ENCODE measurements at places on chromosomes 6 and 20. TPM values are rescaled to one million over a fixed set of nuclear protein-coding genes. Genes with fewer than 3 reads are reported as not detected.

Gene SPATS1
- not detected for total RNA-seq

Gene TUBB2B
- 4.1 TPM for total RNA-seq

Gene GJA1
- total RNA-seq: 162 TPM

Gene ACTL10
- 1.2 TPM for total RNA-seq

Gene FNDC11
- total RNA-seq: 0.23 TPM

Gene KCNK16
- total RNA-seq: not detected

Gene CALHM5
- total RNA-seq: 2.3 TPM

Gene TMEM217
- total RNA-seq: 2.1 TPM

Gene TGM6
- total RNA-seq: not detected

Gene SH3BGRL2
- total RNA-seq: 22.0 TPM

Gene ZNF334
- 6.2 TPM for total RNA-seq

Gene SFTA2
- 384 TPM for total RNA-seq

DNA sequence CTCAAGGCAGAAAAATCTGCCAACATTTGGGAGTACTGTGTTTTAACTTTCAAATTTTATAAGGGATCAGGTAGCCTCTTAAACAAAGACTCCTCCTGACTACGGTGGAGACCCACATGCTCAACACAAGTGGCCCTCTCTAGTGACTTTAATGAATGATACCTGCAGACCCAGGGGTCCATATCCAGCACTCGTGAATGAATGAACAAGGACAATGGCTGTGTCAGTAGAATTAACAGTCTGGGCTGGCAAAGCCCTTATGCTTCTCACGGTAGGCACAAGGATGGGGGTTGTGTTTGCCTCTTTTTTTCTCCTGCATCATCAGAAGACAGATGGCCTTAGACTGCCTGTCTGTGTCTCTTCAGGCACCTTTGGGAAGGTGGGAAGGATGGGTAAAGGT lies 112.6 kb upstream of the TRAF3IP2 start:
- DNase-seq: no peak

DNA sequence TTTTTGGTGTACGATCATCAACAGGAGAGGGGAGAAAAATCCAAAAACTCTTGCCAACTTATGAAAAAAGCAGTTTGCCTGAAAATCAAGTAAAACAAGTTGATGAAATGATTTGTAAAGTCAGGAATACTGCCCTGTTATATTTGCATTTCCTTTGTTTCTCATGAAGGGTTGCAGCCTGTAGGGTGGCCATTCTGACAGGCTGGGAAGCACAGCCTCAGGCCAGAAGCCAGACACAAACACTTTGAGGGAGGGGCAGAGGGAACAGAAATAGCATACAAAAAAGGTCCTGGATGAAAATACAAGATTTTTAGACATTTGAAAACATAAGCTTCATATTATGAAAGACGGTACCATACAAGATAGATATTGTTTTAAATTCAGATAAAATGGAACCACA lies 109.8 kb downstream of the DTNBP1 start:
- no peak for DNase-seq

DNA sequence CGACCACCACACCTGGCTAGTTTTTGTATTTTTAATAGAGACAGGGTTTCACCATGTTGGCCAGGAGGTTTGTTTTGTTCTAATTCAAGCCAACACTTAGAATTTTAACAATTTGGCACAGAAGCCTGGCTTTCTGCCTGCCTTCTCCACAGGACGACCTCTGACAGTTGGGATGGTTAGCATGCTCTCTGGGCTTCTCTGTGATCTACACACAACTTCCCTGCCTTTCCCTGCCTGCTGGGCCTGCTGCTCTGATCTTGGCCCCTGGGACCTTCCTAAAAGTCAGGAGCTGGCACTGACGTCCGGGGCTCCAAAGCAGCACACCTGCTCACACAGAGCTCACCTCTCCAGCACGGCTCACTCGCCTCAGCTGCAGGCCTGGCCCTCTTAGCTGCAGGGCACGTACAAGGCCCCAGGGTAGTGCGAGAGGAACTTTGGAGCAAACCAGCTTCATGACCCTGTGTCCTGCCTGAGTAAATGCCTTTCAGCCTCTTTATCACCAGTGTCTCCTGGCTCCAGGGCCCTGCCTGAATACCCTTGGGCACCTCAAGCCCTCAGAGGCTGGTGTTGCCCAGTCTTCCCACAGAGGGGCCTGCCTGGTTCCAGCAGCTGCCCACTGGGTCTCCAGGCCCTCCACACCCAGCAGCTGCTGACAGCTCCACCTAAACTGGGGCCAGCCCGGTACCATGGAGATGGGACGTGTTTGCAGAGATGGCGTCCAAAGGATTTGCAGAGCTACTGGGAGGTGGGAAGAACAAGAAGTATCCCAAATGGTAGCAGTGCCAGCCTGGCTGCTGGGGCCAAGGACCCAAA lies 96.0 kb downstream of the PSMB1 start:
- DNase-seq: no peak

GRCh38 chr6:155245831-155246230 lies 18.0 kb upstream of the CLDN20 start:
- DNase-seq: no peak

- DNase-seq: no peak
Observed at GRCh38 chr6:134374491-134375219, 56.7 kb upstream of the SGK1 start.

GRCh38 chr6:17491416-17492142 lies 98.2 kb downstream of the CAP2 start:
- DNase-seq: no peak

DNA sequence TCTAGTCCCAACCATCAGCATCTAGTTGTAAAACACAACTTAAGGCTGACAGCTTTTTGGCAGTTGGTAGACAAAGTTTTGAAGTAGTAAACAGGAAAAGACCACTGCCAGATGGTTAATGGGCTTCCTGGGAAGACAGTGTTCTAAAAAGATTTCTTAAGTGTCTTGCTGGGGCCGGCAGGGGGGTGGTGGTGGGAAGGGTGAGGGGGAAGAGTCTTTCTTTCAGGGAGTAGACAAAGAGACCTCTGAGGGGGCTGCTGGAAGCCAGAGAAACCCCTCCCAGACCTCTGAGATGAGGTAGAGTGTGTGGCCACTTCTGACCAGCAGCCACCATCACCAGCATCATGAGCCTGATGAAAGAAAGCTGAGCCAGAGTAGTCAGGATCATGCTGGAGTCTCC lies 784.9 kb downstream of the TENT5A start:
- peak; percentile 41 for DNase-seq

- DNase-seq: peak; percentile 83
Observed at GRCh38 chr20:53609491-53610445, 16.1 kb upstream of the ZNF217 start.

DNA sequence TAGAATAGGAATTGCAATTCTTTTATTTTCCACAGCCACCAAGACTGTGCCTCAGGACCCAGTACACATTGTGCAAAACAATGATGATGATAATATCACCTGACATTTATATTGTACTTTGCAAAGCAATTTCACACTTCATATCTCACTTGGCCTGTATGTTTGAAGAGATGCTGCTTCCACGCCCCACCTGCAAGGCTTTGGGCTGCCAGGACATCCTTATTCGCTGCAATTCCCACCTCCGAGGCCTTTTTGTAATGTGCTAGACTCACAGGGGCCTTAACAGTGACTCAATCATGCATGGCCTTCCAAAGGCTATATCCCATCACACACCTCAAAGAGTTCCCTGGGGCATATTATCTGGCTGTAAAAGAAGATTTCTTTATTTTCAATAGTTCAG lies 200.9 kb downstream of the MYLK4 start:
- DNase-seq: no peak

DNA sequence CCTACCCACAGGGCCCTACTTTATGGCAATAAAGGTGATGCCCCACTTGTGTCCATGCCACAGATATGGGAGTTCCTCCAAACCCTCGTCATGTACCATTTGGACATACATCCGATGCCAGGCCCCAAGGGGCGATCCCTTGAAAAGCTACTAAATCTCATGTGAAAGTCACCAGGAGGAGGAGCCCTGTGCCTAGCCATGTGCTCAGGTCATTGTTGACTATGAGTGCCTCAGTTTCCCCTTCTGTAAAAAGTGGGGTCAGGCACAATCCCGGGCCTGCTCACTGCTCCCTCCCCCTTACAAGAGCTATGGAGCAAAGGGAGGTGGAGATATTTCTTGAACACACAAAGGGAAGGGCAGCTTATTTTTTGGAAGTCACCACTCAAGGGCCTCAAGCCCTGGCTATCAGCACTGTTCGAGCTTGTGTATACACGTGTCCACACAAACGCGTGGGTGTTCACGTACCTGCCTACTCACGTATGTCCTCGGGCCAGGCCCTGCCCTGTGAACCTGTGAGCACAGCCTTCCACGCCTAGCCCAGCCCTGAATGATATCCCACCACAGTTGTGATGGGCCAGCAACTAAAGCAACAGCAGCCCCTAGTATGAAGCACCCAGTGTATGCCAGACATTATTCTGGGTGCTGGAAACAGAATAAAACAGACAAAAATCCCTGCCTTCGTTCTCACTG lies 1.9 kb downstream of the ACTL10 start:
- no peak for DNase-seq

- DNase-seq: peak; percentile 18
Observed at GRCh38 chr6:42715871-42716270, 6.5 kb downstream of the PRPH2 start.

- no peak for DNase-seq
Observed at GRCh38 chr6:114020196-114020595, 49.2 kb upstream of the HDAC2 start.

- no peak for DNase-seq
Observed at GRCh38 chr6:141610741-141611140, 522.0 kb upstream of the GJE1 start.

DNA sequence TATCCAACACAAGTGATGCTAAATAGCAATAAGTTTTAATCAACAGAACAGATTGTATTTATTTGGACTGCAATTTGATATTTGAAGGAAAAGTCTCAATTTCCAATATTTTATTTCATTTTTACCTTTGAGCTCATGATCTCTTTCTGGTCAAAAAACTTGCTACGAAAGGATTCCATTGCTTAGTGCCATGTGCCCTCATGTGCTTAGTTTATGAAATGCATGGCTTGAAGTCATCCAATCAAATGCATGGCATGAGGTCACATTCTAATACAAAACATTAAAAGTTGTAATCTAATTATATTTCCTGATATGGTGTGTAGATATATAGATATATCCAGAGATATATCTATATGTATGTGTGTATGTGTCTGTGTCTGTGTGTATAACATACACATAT lies 321.2 kb upstream of the ADGRB3 start:
- no peak for DNase-seq

DNA sequence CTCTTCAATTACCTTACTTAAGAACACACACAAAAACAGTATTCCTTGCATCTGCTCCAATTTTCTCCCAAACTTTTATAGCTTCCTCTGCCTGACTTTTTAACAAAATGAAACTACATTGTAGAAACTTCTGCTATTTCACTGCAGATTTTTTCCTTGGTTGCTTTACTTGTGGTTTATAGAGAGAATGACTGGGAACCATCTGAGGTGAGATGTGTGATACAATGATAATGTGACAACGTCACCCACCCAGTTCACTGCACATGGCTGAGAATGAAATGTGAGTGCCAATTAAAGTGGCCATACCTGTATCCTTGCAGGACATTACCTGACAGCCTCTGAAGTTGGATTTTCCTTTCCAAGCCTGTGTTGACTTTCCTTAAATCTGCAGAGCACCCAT lies 258.4 kb downstream of the CD83 start:
- no peak for DNase-seq

DNA sequence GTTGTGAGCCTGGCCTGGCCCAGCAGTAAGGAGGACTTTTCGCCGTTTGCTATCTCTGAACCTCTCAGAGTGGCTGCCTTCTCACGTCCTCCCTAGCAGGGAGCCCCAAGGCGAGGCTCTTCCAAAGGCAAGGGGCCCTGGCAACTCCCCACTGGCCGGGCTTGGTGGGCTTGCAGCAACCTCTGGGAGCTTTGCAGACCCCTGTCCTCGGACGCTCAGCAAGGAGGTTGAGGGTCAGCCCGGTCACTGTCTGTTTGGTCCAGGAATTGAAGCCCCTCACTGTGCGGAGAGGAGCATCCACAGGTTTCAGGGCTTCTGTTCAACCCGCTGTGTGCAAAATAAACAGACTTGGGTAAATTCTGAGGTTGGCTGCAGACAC lies 28.2 kb upstream of the TBXT start:
- DNase-seq: no peak

GRCh38 chr6:146041282-146041681 lies 12.4 kb downstream of the GRM1 start:
- DNase-seq: no peak

GRCh38 chr6:84774985-84775284 lies 10.5 kb upstream of the TBX18 start:
- no peak for DNase-seq

GRCh38 chr20:48164034-48164433 lies 378.8 kb upstream of the SULF2 start:
- DNase-seq: no peak

- DNase-seq: no peak
Observed at GRCh38 chr6:139473731-139474130, 99.3 kb upstream of the CITED2 start.

DNA sequence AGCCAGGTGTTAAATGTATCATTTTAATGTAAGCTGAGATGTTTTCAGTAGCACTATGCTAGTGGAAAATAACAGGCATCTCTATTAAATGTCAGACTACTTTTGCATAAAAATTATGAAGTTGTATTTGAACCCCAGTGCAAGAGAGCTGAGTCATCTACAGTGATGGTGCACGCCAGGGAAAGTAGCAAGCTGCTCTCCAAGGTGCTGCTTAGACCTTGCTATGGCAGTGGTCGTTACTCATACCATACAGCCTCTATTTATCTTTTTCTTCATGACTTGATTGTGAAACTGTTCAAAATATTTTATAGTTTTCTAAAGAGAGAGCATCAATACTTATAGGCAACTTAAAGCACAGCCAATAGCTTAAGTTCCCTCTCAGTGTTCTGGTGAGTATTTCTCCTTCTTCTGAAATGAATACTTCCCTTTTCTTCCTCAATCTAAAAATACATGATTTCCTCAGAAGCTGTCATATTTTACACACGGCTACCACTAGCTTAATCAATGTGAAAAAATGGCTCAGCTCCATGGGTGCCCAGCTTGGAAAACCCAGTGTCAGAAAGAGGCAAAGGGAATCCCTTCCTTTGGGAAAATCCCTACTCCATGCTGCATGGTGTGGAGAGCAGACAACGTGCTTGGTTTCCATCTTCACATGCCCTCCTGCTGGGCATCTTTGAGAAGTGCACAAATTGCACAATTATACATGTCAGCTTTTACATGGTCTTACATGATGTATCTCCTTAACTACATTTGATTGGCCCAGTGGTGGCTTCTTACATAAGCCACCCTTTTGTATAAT lies 105.6 kb downstream of the ELOVL4 start:
- DNase-seq: no peak

DNA sequence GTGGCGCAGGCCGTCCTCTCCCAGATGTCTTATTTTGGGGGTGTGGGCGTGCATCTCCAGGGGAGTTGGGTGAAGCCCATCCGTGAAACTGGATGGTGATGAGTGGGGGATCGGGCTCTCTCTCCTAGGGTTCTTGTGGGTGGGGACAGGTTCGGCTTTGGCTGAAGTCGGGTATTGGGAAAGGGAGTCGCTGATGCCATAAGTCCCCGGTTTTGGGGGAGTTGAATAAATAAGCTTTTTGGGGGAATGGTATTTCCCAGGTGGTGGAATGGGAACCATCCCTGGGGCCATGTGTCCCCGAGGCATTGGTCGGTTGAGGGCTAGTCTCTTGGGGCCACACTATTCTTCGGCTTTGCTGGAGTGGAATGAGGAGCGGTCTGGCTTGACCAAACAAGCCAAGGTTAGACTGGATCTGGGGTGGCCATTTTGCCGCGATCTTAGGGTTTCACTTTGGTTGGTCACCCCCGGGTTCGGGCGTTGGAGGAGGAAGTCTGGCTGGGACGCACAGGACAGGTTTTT lies 481 bp downstream of the ZNF133 start:
- no peak for DNase-seq

Measured in left lung (tissue), 14 donors.